Inflammatory macrophage (primary cell): ENCODE measurements at places on chromosomes 7 and 10.

DNA sequence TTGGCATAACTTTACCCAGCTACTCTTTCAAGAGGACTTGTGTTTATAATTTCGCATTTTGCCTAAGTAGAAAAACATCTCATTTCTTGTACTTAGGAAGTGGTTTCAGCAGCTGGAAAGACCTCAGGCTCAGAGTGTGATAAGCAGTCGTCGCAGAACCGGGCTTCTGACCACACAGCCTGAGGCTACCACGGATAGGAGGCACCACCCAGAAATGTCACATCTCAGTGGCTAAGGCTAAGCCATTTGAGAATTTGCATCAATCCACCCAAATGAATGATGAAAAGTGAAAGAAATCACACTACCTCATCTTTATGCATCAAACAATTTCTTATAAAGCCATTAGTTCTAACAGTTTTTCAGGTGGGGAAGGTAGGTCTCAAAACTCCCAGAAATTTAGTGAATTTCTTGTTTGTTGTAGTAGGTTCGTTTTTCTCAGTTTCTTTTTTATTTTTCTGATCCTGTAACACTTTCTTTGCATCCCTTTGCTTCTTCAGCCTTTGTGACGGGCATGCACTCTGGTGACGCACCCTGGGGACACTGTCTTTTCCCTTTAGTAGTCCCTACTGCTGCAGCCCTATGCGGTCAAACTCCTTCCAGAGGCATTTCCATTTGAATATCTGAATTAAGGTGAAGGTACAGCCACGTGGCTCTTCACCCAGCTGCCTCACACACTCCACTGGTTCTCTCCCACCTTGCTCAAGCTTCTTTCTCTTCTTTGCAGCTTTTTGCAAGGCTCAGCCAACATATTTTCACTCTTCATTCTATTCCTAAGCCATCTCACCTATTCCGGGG, 68.5 kb downstream of the MAP3K8 start:
- peak; percentile 38 for DNase-seq

DNA sequence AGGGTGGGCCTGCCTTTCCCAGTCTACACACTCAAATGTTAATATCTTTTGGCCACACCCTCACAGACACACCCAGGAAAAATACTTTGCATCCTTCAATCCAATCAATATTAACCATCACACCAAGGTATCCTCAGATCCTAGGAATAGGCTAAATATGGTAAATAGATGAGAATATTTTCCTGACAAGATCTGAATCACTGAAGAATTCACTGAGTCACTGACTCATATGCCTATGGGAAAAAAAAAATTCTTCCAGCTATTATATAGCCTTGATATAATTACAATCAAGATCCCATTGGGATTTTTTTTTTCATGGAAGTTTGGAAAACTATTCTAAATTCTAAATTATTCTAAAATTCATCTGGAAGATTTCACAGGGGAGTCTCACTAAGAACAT, 65.8 kb downstream of the INHBA start:
- no peak for DNase-seq

- DNase-seq: no peak
Observed at GRCh38 chr10:120051671-120052070, 159.1 kb downstream of the SEC23IP start.

DNA sequence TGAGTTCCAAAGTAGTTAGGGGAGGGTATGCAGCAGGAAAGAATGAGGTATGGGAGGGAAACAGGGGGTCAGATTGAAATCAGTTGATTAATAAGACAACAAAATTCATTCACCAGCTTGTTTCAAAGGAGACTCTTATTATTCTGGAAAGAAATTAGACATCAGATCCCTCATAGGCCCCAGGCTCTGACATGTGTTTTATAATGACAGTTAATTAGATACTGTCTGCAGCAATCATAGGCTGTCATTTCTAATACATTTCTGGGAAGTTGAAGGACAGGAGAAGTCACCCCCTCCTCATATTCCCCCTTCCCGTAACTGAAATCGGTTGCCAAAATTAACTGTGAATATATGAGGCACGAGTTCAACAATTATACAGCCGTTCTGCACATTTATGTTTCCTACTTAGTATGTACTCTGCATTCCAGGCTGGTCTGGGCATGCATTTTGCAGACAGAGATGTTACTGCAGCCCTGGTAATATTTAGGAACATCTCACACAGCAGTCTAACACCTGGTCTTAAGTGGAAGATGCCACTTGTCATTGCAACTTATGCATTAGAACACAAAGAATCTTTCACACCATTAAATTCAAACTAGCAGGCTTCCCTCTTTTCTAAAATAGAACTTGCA, 355.2 kb upstream of the LRGUK start:
- no peak for DNase-seq

- peak; percentile 3 for DNase-seq
Observed at GRCh38 chr10:115129752-115130151, 36.6 kb downstream of the ATRNL1 start.

DNA sequence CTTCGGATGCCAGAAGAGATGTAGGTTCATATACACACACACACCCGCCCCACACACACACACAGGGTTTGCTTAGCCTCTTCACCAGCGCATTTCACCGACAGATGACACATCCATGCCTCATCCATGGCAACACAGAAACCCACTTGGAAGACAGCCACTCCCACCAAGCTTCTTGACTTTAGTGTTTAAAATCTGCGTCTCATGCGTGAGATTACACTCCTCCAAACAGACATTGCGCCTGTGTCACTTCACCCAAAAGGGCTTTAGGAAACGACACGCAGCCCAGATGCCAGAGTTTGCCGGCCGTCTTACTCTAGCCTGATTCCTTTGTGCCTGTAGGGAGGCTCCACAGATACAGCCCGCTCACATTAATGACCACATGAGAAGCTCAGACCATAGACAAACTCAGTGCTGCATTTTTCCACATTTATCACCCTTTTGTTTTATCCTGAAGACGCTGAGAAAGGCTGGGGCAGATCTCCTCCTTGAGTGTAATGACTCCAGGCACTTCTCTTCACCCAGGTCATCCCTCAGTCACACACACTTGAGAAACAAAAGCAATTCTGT, 73.8 kb downstream of the DIP2C start:
- no peak for DNase-seq

GRCh38 chr7:131550846-131551245, 5.6 kb downstream of the PODXL start:
- no peak for DNase-seq

DNA sequence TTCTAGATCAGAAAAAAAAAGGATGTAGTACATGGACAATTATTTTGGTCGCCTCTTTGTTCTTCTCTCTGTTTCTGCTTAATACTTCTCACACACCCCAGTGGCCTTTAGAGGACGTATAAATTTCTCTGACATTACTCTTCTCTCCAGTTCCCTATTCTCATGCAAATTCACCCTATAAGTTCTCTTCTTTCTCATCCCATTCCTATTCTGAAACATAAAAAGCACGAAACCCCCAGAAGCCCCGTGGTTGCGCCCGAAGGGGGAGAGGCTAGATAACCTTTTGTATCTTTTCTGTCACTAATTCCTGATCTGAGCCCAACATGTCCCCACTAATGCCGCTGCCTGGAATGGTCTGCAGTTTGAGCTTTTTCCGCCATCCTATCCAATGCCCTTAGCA, 136.9 kb downstream of the SKIDA1 start:
- DNase-seq: no peak

- no peak for DNase-seq
Observed at GRCh38 chr7:128161466-128162125, 79.5 kb upstream of the LEP start.

DNA sequence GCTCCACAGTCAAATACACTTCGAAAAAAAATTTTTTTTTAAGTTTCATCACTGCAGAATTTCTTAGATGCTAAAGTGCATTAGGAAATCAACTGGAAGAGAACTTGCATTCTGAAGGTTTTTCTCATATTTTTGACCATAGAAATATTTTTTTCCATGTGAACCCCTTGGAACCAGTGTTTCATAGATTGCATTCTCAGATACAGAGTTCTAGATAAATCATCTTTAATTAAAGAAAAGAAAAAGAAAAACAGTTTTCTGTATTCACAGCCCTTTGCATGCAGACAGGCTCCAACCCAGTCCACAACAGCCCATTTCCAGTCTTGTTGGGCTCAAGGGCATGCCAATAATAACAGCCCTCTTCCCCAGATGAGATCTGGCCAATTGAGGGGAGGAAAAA, 75.5 kb upstream of the RPA3 start:
- no peak for DNase-seq

- no peak for DNase-seq
Observed at GRCh38 chr7:142422621-142423020, 164.8 kb upstream of the PRSS58 start.

GRCh38 chr7:150849204-150849775, 3.0 kb upstream of the AOC1 start:
- no peak for DNase-seq

DNA sequence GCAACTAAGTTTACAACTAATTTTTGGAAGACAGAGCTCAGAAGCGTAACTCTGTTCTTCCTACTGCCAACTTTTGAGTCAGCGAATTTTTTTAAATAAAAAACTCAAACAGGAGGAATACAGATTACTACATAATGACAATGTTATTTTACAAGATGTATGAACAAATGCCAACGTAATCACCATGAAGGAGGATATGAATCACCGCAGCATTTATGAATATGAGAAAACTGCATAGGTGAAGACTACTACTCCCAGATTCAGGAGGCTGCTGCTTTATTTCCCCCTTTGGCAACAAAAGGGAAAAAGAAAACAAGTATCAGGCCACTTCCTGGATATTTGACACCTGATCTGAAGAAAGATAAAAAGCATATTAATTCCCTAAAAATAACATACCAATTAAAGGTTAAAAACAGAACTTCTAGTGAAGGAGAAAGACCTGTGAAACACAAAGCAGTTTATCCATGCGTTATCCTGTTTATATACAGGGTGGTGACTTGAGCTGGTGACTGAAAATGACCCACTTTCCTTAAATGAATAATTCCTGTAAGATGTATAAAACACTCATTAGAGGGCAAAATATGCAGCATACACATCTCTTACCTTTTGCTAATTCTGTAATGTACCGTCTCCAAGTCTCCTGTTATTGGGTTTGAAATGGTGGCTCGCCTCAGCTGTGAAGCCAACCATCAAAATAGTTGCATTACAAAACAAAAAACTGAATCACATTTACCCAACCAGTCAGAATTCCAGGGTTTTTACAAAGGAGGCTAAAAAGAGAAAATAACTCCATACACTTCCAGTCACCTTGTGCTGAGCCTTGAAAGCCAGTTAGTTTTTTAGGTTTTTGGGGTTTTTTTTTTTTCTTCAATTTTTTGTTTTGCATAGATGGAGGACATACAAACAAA, 52.0 kb downstream of the P4HA1 start:
- DNase-seq: no peak

GRCh38 chr7:23696916-23697441, 13.0 kb upstream of the STK31 start:
- DNase-seq: peak; percentile 54

- DNase-seq: no peak
Observed at GRCh38 chr10:33381451-33382215, 47.2 kb upstream of the NRP1 start.

DNA sequence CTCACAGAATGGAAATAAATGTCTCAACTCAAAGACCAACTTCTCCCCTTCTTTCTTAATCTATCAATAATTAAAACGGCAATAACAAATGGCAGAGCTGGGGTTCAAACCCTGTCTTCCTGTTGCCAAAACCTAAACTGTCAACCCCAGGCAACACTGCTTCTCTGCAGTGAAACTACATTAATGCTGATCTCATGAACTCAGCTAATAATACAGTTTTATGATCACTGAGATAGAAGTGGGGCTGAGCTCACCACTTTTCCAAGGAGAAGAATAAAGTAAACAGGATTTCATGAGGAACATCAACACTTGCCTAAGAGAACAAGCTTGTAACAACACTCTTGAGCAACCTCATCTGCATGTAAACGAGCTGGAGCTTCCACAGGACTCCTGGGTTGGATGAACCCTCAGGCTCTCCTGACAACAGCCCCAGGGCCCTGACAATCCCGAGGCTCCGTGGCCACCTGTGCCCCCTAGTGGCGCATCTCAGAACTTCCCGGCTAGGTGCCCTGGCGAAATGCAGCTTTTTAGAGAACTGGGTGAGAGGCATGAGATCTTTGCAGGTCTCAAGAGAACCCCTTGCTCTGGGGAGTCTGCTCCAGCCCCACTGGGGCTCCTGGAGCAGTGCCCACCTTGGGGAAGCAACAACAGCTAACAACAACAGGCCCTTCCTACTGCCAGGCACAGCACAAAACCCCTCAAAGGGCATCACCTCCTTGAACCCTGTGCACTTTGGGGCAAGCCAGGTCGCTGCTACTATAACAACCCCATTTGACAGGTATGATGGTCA, 169.3 kb downstream of the SH3PXD2A start:
- peak; percentile 80 for DNase-seq

DNA sequence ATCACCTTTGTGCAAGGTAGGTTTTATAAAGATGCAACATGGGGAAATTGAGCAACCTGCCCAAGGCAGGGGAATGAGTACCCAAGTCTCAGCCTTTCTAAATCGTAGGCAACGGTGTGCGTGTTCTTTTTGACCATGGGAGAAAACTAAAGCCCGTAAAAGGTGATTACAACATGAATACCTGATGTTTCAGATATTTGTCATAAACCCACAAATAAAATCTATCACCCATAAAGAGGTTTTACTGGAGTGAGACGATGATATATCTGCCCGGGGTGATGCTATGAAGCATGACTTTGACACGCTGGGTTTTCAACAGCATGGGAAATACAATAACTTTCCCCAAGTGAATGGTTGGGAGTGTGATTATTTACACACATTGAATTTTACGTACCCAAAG, 406.3 kb upstream of the KLF6 start:
- DNase-seq: no peak

DNA sequence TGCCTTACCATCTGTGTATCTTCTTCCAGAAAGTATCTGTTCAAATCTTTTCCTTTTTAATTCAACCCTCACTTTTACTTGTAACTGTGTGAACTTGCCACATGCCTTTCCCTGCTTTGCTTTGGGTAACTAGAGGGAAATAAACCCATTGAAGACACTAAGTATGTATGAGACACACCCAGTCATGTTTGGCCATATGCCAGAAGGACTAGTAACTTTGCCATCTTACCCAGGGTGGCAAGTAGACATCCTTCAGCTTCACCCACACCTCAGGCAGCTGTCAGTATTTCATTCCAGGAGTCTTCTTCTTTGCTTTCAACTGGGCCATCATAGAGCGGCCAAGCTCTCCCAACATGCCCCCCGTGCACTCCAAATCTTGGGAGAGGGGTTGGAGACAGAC, 323.1 kb downstream of the TNS3 start:
- DNase-seq: no peak

DNA sequence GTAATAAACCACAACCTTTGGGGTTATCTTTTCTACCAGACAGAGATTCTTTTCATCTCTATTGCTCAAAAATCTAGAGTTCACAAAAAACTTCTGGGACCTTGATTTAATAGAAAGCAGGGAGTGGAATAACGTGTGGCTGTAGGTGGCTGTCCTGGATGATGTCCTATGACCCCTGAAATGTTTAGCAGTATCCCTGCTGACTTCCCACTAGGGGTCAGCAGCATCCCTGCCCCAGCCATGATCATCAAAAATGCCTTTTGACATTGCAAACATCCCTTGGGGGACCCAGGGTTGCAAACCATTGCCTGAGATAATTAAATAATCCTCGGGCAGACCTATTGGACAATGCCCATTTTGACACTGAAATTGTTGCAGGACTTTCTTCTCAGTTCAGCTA, 177.1 kb downstream of the USP6NL start:
- no peak for DNase-seq
